Activated T-cell treated with anti-CD3 and anti-CD28 coated beads, Interleukin-2, amount 50 U/mL, for 72 hours (primary cell): ENCODE measurements at places on chromosomes 7 and 10.

GRCh38 chr7:27745064-27745583 lies 5.2 kb downstream of the TAX1BP1 start:
- no peak for DNase-seq
- H3K27ac ChIP-seq = peak overlapping the region; percentile 46
- peak overlapping the region; percentile 73 for H3K4me3 ChIP-seq
- no peaks in the 10 kb centered on the region for H3K27me3 ChIP-seq
- H3K4me1 ChIP-seq = peaks cover 48% of the 10 kb centered on the region
- peaks cover 6% of the 10 kb centered on the region for H3K36me3 ChIP-seq

GRCh38 chr7:4612939-4613841 lies 68.9 kb upstream of the FOXK1 start:
- DNase-seq = no peak
- H3K4me1 ChIP-seq = peaks cover 13% of the 10 kb centered on the region
- H3K27ac ChIP-seq = no peak overlapping the region
- H3K27me3 ChIP-seq = no peaks in the 10 kb centered on the region
- H3K4me3 ChIP-seq = peak overlapping the region; percentile 70

DNA sequence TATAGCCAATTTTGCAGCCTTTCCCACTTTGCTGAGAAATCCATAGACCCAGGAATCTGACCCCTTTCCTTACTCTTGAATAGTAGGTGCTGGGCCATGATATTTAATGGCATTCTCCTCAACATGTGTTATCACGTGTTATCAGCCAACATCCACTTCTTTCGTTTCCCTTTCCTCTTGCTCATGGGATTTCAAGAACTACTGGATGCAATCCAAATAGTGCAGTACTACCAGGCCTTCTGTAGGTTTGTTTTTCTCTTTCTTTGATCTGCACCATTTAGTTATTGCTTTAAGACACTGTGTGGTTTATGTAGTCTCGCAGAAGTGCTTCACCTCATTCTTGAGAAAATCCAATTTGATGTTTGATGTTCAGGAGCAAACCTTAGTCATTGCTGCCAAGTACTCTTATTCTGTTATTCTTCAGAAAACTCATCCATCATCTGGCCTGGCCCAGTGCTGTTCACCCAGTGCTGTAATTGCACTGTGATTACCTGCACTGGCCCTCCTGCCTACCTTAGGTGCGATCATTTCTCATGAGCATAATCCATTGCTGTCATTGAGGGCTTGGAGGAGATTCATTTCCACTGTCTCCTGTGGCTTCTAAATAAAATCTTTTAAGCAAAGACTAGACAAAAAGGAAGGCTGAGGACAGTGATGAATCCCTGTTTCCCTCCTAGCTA lies 315.3 kb downstream of the BMPER start:
- no peak overlapping the region for H3K27ac ChIP-seq
- H3K4me3 ChIP-seq = no peak overlapping the region
- no peak for DNase-seq
- no peaks in the 10 kb centered on the region for H3K27me3 ChIP-seq
- no peaks in the 10 kb centered on the region for H3K36me3 ChIP-seq
- no peaks in the 10 kb centered on the region for H3K4me1 ChIP-seq

GRCh38 chr10:79415736-79416577 lies 29.5 kb downstream of the ZCCHC24 start:
- H3K4me1 ChIP-seq = peaks cover 5% of the 10 kb centered on the region
- no peaks in the 10 kb centered on the region for H3K27me3 ChIP-seq
- no peak overlapping the region for H3K27ac ChIP-seq
- H3K36me3 ChIP-seq = no peaks in the 10 kb centered on the region

DNA sequence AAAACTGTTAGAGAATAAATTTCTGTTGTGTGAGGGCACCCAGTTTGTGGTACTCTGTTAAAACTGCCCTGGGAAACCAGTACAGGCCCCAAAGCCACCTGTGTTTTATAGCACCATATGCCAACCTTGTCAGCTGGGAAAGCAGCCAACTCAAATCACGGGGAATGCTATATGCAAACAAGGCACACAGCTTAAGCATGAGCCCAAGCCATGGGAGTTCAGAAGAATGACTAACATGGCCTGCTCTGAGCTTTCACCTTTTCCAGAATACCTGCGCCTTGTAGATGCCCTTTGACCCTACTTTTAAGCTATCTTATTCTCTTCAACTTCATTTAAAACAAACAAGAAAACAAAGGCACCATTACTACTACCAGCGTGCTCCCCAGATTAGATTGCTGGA lies 5.5 kb upstream of the SLC25A13 start:
- no peaks in the 10 kb centered on the region for H3K36me3 ChIP-seq
- H3K27me3 ChIP-seq = peaks cover 5% of the 10 kb centered on the region
- no peak overlapping the region for H3K27ac ChIP-seq
- no peak for DNase-seq
- peaks cover 14% of the 10 kb centered on the region for H3K4me1 ChIP-seq

DNA sequence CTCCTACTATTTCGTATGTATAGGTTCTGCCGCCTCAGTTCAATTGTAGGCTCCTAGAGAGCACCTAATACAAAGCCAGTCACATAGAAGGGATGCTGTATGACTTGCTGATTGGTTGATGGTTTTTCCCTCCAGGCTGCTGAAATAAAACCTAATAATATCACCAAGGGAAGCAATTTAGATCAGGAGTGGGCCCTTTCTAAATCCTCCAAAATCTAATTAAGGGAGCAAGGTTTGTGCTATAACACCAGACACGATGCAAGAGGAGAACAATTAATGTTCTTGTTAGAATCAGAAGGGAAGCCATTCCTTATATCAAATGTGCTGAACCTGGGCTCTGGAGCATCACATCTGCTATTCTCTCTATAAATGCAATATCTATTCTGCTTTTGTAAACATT lies 42.0 kb upstream of the SLC13A1 start:
- no peak overlapping the region for H3K4me3 ChIP-seq
- H3K27me3 ChIP-seq = no peaks in the 10 kb centered on the region
- DNase-seq = no peak
- no peaks in the 10 kb centered on the region for H3K36me3 ChIP-seq
- H3K27ac ChIP-seq = no peak overlapping the region
- no peaks in the 10 kb centered on the region for H3K4me1 ChIP-seq

DNA sequence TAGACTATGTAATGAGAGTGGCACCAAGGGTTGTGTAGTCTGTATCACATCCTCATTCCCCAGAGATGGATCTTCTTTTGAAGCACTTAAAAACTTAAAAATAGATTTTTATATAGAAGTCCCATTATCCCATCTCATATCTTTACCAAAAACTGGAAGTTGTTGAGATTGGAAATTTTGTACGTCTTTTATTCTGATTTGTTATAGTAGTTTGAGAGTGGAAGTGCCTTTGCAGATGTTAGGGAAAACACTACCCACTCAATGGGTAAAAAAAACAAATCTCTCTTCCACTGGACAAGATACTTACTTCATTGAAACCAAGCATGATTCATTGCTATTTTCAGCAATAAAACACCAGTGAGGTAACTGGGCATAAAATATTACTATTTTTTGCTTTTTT lies 184.4 kb downstream of the MACC1 start:
- H3K4me1 ChIP-seq = no peaks in the 10 kb centered on the region
- no peak for DNase-seq
- no peaks in the 10 kb centered on the region for H3K27me3 ChIP-seq
- no peaks in the 10 kb centered on the region for H3K36me3 ChIP-seq
- no peak overlapping the region for H3K4me3 ChIP-seq

DNA sequence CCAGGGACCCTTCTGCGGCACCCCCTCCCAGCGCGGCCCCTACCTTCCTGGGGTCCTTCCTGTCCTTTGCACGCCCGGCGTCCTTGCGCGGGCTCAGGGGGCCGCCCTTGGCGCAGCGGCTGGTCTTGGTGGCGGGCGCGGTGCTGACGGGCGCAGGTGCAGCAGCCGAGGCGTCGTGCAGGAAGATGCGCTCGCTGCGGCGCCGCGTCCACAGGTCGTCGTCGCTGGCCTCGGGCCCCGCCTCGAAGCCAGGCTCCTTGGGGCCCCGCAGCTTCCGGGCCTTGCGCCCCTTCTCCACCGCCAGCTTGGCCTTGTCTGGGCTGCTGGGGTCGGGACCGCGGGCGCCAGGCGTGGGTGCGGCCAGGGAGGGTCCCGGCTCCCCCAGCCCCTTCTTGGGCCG lies 49.8 kb downstream of the SLC29A4 start:
- DNase-seq = no peak
- H3K4me1 ChIP-seq = peaks cover 18% of the 10 kb centered on the region
- H3K36me3 ChIP-seq = peaks cover 30% of the 10 kb centered on the region
- H3K27ac ChIP-seq = no peak overlapping the region
- H3K27me3 ChIP-seq = no peaks in the 10 kb centered on the region

DNA sequence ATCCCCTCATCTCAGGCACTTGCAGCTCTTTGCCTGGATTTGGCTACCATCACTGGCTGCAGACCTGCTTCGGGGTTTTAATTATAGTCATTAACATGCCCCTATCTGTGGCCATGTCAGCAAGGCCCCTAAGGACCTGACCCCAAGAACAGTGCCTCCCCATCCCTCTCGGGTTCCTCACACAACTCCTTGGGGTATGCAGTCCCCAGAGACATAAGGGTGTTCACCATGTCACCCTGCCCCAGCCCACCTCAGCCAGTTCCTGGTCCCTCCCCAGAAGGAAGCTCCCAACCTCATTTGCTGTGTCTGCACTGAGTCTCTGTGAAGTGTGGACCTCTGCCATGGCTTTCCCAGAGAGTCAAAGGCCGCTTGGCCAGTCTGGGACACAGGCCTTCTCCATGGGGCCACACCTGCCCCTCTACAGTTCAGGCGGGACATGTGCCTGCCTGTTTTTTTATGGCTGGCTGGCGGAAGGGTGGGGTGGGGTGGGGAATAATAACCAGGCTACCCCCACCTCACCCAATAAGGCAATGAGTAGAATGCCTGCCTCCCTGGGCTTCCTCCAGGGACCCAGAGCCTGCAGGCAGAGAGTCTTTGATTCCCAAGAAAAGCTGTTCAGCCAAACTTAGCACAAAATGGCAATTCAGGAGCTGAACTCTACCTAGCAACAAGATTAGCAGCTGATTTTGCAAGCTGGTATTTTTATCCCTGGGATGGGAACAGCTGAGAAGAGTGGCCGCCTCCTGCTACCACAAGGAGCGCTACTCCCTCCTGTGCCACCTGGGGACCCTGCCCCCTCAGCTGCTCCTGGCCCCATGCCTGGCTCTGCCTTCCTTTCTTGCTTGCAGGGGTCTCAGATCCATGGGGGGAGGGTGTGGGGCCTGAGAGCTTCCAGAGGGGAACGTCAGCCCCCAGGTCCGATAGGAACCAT lies 23.7 kb upstream of the CAMK2B start:
- H3K27ac ChIP-seq = no peak overlapping the region
- DNase-seq = no peak
- no peaks in the 10 kb centered on the region for H3K36me3 ChIP-seq
- H3K4me3 ChIP-seq = no peak overlapping the region
- no peaks in the 10 kb centered on the region for H3K4me1 ChIP-seq
- peaks cover 26% of the 10 kb centered on the region for H3K27me3 ChIP-seq

GRCh38 chr7:76155938-76156337 lies 45.8 kb upstream of the SRRM3 start:
- H3K36me3 ChIP-seq = no peaks in the 10 kb centered on the region
- peaks cover 17% of the 10 kb centered on the region for H3K4me1 ChIP-seq
- DNase-seq = no peak
- no peak overlapping the region for H3K27ac ChIP-seq
- no peaks in the 10 kb centered on the region for H3K27me3 ChIP-seq

- no peak overlapping the region for H3K4me3 ChIP-seq
- no peaks in the 10 kb centered on the region for H3K4me1 ChIP-seq
- no peaks in the 10 kb centered on the region for H3K27me3 ChIP-seq
- no peak overlapping the region for H3K27ac ChIP-seq
Observed at GRCh38 chr10:61798713-61799112, 102.8 kb upstream of the ARID5B start.

DNA sequence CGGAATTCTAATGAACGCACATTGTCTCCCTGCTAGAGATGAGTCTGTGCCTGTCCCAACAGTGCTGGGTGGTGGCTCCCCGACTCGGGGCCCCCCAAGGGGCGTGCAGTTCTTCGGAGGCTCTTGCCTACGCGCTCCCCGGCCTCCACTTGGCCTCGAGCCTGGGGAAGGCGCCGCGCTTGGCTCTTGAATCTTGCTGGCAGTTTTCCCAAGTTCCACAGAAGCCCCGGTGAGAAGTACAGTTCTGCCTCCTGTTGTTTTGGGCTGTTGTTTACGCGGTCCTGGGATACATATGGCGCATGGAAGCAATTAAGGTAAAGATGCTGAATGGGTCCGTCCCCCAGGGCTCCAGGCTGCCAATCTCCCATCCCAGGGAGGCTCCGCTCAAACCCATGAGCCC lies 32.6 kb upstream of the UNCX start:
- no peaks in the 10 kb centered on the region for H3K36me3 ChIP-seq
- no peak for DNase-seq
- no peaks in the 10 kb centered on the region for H3K27me3 ChIP-seq
- no peaks in the 10 kb centered on the region for H3K4me1 ChIP-seq

DNA sequence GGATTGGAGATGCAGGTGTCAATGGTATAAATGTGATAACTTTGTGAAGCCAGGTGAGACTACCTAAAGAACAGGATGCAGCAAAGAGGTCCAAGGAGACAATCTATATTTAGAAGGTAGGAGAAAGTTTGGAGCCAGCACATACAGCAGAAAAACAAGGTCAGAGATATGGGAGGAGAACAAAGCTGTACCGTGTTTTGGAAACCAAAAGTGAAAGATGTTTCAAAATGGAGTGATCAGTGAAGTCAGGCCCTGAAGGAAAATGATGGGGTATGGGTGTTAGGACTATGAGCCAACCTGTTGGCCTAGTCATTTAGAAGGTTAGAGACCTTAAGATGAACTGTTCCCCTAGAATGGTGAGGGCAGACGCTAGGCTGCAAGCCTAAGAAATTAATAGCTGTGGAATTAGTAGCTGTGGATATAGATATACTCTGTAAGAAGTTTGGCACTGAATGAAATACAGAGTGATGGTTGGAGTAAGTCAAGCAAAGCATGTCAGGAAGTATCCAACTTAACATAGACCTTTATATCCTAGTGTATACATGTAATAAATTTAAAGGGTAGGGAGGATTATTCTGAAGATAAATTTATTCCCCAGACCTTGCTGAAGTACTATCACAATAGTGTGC lies 149.8 kb upstream of the WNT16 start:
- DNase-seq = no peak
- no peak overlapping the region for H3K4me3 ChIP-seq
- peaks cover 38% of the 10 kb centered on the region for H3K27me3 ChIP-seq
- no peaks in the 10 kb centered on the region for H3K36me3 ChIP-seq

GRCh38 chr10:112424651-112425050 lies 22.1 kb downstream of the ZDHHC6 start:
- no peak for DNase-seq
- H3K36me3 ChIP-seq = peaks cover 17% of the 10 kb centered on the region
- H3K4me1 ChIP-seq = no peaks in the 10 kb centered on the region
- no peak overlapping the region for H3K4me3 ChIP-seq
- H3K27me3 ChIP-seq = no peaks in the 10 kb centered on the region

- peak overlapping the region; percentile 95 for H3K4me3 ChIP-seq
- peaks cover 64% of the 10 kb centered on the region for H3K4me1 ChIP-seq
- H3K36me3 ChIP-seq = peaks cover 18% of the 10 kb centered on the region
- no peak for DNase-seq
Observed at GRCh38 chr7:87877366-87878040, 1.2 kb downstream of the DBF4 start.

- peaks cover 47% of the 10 kb centered on the region for H3K4me1 ChIP-seq
- no peak for DNase-seq
- H3K36me3 ChIP-seq = peaks cover 22% of the 10 kb centered on the region
- peak overlapping the region; percentile 86 for H3K4me3 ChIP-seq
- H3K27ac ChIP-seq = no peak overlapping the region
- peaks cover 15% of the 10 kb centered on the region for H3K27me3 ChIP-seq
Observed at GRCh38 chr10:123151737-123152135, 2.5 kb upstream of the BUB3 start.
